Hematopoietic multipotent progenitor cell treated with erythropoietin and hydrocortisone succinate and interleukin-3 and kit ligand, for 17 days (in vitro differentiated cells): ENCODE measurements at places on chromosomes 6 and 20.

GRCh38 chr6:62042429-62042828 lies 243.6 kb downstream of the KHDRBS2 start:
- no peak for DNase-seq

GRCh38 chr20:8601542-8601912 lies 467.4 kb upstream of the PLCB4 start:
- no peak for DNase-seq

DNA sequence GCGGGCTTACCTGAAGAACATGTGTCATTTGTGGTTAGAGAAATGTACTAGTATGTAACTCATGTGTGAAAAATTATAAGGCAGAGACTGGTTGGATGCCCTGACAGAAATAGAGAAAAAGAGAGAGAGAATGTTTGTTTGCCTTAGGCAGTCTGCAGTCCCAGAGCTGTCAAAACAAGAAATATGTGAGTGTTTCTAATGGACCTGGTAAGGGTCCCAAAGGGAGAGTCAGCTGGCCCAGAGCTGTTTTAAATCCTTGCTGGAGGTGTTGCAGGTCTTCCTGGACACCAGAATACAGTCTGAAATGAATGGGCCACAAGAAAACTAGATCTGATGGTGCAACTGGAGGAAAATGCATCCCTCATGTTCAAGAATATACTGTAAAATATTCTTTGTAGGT lies 158.3 kb upstream of the OGFRL1 start:
- DNase-seq = no peak

DNA sequence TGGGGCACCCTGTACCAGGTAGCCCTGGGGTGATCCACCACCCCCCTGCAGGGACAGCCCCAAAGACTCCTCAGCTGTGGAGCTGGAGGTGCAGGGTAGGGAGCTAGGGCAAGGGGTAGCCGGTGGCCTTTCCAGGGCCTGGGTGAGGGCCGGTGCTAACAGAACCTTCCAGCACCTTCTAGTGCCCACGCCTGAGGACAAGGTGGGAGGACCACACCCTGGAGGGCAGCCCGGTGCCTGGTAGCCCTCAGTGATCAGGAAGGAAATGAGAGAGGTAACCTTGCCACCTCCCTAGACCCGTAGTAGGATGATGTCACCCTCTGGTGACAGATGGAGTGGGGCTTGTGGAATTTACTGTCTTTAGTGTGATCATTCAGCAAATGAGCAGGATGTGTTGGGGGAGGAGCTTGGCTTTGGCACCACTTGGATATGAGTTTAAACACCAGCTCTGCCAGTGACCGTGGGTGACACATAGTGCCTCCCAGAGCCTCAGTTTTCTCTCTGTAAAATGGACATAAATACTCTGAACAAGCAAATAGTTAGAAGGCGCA lies 187.7 kb downstream of the NFATC2 start:
- no peak for DNase-seq

- no peak for DNase-seq
Observed at GRCh38 chr20:58989196-58989595, 8.1 kb downstream of the NELFCD start.

DNA sequence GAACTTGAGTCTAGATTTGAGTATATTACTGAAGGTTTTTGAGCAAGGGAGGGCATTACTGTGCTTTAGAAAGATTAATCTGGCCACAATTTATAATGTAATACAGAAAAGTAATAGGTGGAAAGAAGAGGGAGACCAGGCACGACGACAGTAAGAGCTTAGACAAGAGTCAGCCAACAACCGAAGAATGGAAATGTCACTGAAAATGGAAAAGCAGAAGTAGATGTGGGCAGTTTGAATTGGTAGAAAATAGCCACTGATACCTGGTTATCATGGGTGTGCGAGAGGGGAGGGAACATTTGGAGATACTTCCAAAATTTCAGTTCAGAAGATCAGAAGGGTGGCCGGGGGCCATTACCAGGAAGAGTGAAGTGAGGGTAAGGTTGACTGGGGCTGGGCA lies 339.1 kb downstream of the UTRN start:
- no peak for DNase-seq

- peak; percentile 82 for DNase-seq
Observed at GRCh38 chr6:15464211-15464725, 198.6 kb downstream of the DTNBP1 start.

- no peak for DNase-seq
Observed at GRCh38 chr6:54244430-54244829, 63.8 kb upstream of the TINAG start.

GRCh38 chr6:100918152-100918551 lies 37.0 kb upstream of the ASCC3 start:
- DNase-seq = no peak

- DNase-seq = no peak
Observed at GRCh38 chr6:148336901-148337300, 5.7 kb upstream of the SASH1 start.

DNA sequence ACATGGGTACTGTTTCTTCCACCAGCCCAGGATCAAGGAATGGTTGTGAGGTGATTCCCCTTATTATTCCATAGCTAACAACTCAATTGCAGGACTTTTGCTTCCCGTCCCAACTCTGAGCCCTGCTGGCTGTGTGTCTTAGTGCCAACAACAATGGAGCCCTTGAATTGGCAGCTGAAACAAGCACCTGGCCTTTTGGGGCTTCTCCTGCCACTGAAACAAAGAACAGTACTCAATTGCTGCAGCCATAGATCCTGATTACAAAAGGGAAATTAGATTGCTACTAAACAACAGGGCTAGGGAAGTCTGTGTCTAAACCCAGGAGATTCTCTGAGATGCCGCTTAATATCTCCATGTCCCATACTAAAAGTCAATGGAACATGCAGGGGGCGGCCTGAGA lies 61.3 kb upstream of the CARMIL1 start:
- DNase-seq = no peak

DNA sequence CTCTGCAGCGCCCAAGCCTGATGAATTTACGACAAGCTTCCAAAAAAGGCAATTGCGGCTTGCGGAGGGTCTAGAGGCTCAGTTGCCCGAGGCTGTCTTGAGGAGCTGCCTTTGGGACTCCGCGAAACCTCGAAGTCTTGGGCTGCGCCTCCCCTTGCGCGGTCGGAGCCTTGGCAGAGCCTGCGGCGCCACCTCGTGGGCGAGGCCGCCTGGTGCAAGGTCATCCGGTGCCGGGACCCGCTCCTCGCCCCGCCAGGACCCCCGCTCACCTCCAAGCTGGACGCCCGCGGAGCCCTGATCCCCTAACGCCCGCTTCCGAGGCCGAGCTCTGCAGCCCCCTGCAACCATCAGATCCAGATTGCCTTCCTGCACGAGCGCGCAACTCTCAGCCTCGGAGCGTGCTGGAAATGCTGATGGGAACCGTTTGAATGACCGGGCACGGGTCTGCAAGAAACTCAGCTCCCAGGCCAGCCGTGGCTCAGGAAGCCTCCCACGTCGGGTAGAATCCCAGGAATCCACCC lies 14.9 kb upstream of the FAM210B start:
- DNase-seq = peak; percentile 49

GRCh38 chr6:121216928-121217327 lies 117.4 kb downstream of the TBC1D32 start:
- DNase-seq = no peak

DNA sequence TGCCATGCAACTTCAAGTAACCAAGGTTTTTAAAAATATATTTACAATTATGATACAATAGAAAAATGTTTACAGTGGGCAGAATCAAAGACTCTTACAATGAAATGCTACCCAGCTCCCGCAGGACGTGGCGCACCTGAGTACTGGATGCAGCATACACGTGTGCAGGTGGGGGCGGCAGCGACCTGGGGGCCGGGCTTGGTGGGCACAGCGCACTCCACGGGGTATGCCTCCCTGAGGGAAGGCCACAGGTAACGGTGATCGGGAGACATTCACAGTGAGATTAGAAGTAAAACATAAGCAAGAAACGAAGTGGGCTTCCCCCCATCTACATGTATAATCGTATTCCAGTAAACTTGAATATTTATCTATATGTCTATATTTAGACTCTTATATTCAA lies 54.2 kb downstream of the WDR27 start:
- DNase-seq = no peak

- no peak for DNase-seq
Observed at GRCh38 chr6:25130518-25130917, 148.7 kb upstream of the CARMIL1 start.

DNA sequence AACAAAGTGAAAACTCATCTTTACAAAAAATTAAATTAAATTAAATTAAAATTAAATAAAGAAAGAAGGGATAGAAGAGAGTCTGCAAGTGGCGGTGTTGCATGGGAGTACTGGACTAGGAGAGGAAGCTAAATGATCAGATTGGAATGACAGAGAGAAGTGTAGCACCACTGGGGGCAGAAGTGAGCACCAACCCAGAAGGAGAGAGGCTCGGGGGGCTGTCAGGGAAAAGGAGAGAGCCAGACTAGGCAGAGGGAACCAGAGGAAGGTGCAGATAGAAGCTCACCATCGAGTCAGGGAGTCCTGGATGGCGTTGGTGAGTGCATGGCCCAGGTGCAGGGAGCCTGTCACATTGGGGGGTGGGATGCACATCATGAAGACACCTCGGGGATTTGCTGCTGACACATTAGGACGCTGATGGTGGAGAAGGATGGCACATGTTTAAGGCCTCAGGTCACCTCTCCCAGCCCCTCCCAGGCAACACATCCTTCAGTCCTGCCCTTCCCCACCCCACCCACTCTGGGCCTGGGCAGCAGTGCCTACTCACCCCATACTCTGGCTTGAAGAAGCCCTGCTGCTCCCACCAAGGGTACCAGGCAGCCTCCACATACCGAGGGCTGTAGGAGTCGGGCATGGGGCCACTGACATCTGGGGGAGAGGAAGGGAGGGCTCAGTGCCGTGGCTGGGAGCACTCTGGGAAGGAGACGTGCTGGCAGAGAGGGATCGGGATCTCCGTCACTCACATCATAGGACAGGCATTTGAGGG lies 4.0 kb downstream of the VARS1 start:
- DNase-seq = peak; percentile 39

DNA sequence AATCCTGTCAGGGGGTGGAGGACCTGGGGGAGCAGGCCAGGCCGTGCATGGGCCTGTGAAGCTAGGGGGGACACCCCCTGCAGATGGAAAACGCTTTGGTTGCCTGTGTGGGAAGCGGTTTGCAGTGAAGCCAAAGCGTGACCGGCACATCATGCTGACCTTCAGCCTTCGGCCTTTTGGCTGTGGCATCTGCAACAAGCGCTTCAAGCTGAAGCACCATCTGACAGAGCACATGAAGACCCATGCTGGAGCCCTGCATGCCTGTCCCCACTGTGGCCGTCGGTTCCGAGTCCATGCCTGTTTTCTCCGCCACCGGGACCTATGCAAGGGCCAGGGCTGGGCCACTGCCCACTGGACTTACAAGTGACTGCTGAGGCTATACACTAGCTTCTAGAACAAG lies 1.8 kb downstream of the ZBTB9 start:
- DNase-seq = no peak

GRCh38 chr6:145502416-145502815 lies 232.9 kb downstream of the EPM2A start:
- peak; percentile 15 for DNase-seq

- no peak for DNase-seq
Observed at GRCh38 chr6:92339936-92340640, 1079.3 kb downstream of the EPHA7 start.

DNA sequence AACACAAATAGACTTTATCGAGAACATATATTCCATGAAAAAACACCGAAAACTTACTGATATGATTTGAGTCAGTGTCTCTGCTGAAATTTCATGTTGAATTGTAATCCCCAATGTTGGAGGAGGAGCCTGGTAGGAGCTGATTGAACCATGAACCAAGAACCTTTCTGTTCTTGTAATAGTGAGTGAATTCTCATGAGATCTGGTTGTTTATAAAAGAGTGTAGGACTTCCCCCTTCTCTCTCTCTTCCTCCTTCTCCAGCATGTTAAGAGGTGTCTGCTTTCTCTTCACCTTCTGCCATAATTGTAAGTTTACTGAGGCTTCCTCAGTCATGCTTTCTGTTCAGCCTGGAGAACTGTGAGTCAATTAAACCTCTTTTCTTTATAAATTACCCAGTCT lies 1289.3 kb upstream of the CITED2 start:
- DNase-seq = no peak

DNA sequence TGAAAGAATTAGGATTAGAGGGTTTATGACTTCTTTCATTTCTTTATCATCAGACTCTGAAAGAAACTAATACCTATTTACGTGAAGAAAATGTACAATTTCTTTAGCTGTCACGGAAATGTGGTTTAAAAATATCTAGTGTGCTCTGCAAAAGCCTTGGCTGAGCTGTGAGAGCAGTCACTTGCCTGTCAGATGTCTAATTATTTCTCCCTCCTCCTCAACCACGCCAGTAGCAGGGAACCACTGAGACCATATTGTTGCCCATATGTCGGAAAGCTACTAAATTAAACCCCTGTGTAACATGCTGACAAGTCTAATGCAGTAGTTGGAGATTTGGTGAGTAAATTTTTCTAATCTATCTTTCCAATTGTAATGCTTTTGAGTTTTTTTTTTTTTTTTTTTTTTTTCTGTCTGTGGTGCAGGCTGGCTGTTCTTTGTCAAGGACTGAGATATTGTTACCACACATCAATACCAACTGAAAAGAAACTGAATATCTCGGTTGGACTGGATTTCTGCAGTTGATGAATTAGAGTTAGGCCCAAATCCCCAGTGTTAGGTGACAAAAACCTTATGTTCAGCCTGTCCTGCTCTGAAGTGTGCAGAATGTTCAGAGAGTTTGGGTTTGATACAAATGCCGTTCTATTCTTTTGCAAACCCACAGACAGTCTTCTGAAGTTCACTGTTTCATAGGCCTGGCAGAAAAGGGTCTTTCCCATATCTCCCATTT lies 302.9 kb upstream of the SYNCRIP start:
- DNase-seq = no peak

GRCh38 chr20:22797103-22797502 lies 212.7 kb upstream of the FOXA2 start:
- DNase-seq = no peak

- no peak for DNase-seq
Observed at GRCh38 chr6:130026859-130027258, 8.5 kb downstream of the L3MBTL3 start.

- no peak for DNase-seq
Observed at GRCh38 chr6:138026342-138026741, 80.9 kb downstream of the PERP start.

DNA sequence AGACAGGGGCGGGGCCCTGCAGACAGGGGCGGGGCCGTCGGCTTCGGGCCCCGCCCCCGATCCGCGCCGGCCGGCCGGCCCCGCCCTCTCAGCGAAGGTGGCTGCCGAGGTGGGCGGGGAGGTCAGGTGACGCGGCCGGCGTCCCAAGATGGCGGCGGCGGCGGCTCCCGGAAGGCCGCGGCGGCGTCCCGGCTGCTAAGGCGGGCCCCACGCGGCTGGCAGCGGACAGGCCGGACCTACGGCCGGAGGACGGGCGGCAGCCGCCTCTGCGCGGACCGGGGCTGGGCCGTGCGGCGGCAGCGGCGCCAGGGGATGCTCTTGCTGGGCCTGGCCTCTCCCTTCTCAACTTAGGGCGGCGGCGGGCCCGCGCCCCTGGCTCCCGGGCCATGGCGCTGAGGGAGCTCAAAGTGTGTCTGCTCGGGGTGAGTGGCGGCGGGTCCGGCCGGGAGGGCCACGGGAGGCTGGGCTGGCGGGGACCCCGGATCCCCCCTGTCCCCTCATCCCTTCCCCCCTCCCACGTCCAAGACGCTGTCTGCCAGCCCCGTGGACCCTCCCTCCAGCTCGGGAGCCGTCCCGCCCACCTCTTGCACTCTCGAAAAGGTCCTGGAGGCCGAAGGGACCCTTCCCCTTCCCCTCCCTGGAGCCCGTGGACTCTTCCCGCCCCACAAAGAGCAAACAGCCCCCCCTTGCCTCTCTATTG lies at the start of gene RAB22A:
Gene RAB22A (plus strand): TSS at position 125 of the 700 bp plus-strand sequence. CDS start 262 bp downstream, at position 387.
- peak; percentile 91 for DNase-seq

- no peak for DNase-seq
Observed at GRCh38 chr6:3848380-3848779, 793 bp upstream of the FAM50B start.
